ENCODE measurements at places on chromosomes 6 and 20.

DNA sequence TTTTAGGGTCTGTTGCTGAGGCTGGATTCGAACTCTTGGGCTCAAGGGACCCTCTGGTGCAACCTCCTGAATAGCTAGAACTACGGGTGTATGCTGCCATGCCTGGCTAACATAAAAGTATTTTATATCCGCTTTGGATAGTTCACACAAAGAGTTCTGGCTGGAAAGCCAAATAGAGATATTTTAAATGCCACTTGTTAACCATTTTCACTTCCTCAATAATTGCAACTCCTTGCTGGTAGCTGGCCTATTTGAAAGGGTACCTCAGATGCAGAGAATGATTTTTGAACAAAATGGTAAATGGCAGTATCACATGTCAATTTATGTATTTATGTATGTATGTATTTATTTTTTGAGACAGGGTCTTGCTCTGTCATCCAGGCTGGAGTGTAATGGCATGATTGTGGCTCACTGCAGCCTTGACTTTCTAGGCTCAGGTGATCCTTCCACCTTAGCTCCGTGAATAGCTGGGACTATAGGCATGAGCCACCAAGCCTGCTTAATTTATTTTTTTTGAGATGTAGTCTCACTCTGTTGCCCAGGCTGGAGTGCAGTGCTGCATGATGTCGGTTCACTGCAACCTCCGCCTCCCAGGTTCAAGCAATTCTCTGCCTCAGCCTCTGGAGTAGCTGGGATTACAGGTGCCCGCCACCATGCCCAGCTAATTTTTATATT is 12.9 kb upstream of the JARID2 start:
- DNase-seq, result no peak

DNA sequence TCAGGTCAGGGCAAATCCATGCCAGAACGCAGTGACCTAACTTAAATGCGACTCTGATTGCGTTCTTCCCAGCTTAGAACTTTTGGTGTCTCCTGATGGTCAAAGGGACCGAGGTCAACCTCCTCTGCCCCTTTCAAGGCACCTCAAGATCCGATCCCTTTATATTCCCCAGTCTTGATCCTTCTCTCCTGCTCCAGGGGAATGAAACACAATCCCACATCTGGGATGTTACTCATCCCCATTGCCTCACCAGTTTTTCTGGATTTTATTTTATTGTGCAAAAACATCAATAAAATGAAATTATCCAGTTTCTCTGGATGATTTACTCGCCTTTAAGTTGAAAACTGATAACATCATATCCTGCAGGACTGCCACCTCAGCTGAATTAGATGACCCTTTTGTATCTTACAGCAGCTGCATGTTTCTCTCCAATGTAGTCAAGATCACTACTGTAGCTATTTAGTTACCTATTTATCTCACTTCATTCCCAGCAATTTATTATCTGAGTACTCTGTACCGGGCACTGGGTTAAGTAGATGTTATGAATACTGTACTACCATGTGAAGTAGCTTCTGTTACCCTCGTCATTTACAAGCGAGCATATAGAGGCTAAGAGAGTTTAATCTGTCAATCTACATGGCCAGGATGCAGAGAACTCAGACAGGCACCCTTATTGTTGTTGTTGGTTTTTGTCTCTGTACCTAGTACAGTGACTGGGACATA is 44.0 kb downstream of the IRAK1BP1 start:
- no peak for DNase-seq

GRCh38 chr20:46798430-46798829 is 89.0 kb downstream of the SLC2A10 start:
- DNase-seq, result no peak

- DNase-seq, result no peak
These were observed 41.0 kb downstream of the GPX5 start for GRCh38 chr6:28566527-28567252.

DNA sequence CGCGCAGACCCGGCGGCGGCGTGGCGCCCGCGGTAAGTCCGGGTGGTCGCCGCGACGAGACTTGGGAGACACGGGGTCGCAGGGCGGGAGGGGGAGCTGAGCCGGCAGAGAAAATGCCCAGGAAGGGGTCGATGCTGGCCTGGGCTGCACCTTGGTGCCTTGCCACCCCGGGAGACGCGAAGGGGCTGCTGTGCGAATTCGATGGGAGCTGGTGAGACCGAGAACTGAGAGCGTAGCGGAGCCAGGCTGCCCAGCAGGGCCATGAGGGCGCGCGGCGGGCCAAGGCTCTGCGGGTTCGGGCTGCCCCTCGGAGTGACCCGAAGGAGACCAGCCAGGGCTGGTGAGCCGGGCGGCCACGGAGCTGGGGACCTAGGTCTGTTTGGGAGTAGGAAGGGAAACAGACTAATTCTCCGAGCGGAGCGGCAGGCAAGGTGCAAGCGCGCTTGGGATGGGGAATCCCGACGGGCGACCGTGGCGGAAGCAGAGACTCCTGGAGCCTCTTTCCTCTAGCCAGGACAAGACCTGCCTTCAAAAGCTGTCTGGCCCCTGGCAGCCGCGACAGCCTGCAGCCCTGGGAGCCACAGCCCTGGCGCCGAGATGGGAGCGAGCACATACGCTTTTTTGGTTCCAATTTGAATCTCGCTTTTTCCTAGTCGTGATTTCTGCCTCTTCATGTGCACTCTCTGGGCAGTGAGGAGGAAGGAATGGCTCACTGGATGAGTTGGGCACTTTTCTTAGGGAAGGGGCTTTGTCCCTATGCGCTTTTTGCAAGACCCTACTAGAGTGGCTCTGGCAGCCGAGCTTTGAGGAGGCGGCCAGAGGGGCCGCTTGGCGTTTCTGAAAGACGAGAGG is 691 bp downstream of the SYNDIG1 start:
- DNase-seq, result peak; percentile 63

- DNase-seq, result peak; percentile 53
These were observed 121.1 kb upstream of the HDGFL1 start for GRCh38 chr6:22448291-22448711.

- no peak for DNase-seq
These were observed 220.7 kb downstream of the FUT9 start for GRCh38 chr6:96236471-96236870.

- peak; percentile 62 for DNase-seq
These were observed 21.3 kb upstream of the DST start for GRCh38 chr6:56664029-56664428.

DNA sequence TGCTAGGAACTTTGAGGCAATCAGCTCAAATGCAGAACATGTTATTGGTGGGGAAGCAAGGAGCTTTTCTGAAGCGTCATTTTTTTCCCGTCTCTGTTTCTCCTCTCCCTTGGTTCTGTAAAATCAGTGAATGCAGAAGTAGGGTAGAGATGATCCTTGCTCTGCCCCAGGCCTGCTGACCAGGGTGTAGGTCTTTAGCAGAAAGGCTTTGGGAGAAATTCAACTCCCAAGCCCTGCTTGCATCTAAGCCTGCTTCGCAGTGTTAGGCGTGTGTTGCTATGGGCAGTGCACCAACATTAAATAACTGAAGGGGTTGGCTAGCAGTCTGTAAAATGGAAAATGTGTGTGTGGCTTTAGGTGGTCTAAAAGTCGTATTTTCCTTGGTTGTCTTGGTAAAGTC is 45.9 kb downstream of the SASH1 start:
- no peak for DNase-seq

DNA sequence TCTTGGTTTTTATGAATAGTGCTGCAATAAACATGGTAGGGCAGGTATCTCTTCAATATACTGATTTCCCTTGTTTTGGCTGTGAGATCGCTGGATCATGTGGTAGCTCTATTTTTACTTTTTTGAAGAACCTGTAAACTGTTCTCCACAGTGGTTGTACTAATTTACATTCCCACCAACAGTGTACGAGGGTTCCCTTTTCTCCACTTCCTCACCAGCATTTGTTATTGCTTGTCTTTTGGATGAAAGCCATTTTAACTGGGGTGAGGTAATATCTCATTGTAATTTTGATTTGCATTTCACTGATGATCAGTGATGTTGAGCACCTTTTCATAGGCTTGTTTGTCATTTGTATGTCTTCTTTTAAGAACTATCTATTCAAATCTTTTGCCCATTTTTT is 8.0 kb upstream of the ARG1 start:
- no peak for DNase-seq

- no peak for DNase-seq
These were observed 49.7 kb upstream of the ELOVL5 start for GRCh38 chr6:53398247-53399026.

GRCh38 chr6:19415605-19416326 is 421.4 kb upstream of the ID4 start:
- no peak for DNase-seq

DNA sequence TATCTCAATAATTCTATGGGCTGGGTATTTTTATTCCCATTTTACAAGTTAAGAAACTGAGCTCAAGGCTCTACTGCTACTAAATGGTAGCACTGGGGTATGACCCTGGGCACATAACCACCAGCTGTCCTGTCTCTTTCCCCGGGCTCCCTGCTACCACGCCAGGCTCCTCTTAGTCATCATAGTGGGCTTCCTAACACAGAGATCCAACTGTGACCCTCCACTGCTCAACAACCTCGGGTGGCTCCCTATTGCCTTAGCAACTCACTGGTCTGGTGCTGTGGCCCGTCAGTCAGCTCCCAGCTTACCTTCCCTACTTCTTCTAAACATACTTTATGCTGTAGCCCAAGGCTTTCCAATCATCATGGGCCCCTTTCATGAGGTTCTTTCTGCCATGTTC is 4.5 kb downstream of the KIAA1755 start:
- no peak for DNase-seq

DNA sequence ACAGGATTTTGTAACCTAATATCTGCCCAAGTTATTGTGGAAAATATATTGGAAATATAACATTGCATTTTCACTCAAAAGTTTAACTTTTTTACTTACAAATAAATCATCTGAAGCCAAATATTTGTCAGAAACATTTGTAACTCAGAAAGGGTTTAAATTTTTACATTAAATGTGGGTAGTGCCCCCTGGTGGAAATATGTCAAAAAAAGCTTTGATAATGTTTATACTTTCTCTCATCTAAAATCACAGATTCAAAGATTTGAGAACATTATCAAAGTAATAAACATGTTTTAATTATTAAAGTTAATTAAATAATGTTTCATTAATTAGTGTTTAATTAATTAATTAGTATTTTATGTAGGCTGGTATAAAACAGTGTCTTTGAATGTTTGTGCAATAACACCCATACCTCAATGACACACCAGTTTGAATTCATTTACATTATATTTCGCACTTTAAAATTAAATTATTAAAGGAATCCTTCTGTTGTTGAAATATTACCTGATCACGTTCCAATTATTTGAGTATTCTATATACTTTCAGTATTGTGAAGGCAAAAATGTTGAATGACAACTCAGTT is 320.1 kb upstream of the FKBP1C start:
- DNase-seq, result peak; percentile 3

- DNase-seq, result no peak
These were observed 1.2 kb downstream of the NAA20 start for GRCh38 chr20:20018366-20018765.

DNA sequence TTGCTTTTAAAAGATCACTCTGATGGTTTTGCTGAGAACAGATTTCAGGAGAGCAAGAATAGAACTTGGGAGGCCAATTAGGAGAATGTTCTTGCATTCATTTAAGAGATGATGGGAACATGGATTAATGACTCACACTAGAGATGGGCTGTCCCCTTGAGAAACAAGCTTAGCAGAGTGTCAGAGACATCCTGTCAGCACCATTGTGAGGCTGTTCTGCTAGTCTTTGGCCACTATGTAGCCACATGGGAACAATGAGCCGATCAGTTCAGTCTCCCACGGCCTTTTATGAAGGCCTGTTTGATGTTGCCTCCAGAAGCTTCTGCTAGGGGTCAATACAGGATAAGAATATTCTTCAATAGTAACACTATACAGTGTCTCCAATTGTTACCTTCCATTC is 113.0 kb upstream of the EYA4 start:
- no peak for DNase-seq

DNA sequence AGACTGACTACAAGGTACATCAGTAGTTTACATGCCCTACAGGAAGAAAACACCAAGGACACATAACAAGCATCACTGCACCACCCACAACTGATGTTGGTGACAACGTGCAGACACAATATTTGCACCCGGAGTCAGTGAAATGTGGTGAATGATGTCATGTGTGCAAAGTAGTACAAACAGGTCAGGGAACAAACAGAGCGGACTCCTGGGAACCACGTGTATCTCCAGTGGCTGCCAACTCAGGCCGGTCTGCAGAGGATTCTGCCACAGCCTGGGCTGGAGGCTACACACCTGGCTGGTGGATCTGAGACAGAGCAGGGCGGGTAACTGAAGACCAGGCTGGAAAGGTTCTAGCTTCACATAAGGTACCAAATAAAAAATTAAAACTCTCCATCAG is 28.2 kb upstream of the RPS6KA2 start:
- DNase-seq, result no peak

DNA sequence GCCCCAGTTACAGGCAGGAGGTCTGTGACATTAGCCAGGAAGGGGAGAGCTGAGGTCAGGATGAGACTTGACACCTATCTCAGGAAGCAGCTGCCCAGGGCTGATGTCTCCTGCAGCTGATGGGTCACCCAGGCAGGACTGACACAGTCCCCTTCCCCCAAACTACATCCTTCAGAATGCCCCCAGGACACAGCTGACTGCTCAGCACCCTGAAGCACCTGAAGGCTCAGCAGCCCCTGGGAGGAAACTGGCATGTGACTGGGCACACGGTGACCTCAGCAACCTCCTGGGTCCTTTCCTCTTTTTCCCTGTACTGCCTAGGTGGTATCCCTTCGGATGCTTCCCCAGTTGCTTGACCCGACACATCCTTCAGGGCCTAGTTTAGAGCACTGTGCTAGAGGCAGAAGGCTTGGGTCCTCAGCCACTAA is 1.9 kb downstream of the SDC4 start:
- no peak for DNase-seq

DNA sequence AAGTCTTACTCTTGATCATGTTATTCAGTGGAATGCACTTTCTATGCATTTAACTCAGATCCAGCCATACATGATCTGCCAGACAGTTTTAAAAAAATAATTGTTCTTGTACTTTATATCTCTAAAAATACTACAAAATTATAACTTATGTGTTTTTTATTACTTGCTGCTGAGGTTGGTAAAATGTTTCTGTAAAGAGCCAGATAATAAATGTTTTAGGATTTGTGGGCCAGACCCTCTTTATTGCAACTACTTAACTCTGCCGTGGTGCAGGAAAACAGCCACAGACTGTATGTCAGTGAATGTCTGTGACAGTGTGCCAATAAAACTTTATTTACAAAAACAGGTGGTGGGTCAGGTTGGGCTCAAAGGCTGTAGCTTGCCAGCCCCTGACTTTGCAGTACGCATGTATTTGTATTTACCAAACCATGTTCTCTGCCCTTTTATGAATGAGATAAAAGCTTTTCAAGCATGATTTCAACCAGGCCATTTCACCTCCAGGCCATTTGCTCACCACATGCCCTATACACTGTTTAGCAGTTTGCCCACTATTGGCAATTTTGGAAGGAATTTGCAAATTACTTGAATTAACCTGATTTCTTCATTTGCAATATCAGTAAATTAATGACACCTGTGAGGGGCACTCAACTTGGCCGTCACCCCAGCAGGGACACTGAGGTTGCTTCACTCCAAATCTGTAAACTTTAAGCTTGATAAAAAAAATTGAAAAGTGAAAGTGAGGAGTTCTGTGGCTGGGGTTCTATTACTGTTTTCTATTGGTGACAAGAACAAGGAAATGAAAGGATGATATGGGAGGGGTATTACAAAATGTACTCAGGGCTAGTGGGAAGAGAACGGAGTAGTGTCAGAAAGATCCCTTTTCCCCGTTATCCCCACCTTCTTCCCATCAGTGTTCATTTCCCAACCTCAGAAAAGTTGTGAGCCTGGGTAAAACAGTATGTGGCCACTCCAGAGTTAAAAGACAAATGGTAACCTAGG is 133.4 kb downstream of the CEBPB start:
- DNase-seq, result no peak

Data from NCI-H69 (cell line).